ENCODE measurements at places on chromosomes 7 and 10. TPM values are rescaled to one million over a fixed set of nuclear protein-coding genes. Genes with fewer than 3 reads are reported as not detected.

MBL2 gene
- not detected for total RNA-seq

DNA sequence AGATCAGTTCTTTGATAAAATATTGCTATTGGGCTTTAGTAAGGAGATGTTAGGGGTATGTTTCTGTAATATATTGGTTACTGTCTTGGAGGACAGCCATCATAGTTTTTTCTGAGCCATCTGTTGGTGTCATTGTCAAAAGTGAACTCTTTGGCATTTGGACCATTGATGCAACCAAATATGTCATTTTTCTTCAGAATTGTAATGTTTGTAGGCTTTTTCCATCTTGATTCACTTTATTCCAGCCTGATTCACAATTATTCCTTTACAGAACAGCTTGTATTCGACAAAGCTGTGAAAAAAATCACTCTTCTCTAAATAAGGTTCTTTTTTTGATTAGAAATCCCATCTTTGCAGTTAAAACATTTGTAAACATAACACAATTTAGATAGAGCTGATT lies 37.4 kb downstream of the SMNDC1 start:
- DNase-seq = no peak

DNA sequence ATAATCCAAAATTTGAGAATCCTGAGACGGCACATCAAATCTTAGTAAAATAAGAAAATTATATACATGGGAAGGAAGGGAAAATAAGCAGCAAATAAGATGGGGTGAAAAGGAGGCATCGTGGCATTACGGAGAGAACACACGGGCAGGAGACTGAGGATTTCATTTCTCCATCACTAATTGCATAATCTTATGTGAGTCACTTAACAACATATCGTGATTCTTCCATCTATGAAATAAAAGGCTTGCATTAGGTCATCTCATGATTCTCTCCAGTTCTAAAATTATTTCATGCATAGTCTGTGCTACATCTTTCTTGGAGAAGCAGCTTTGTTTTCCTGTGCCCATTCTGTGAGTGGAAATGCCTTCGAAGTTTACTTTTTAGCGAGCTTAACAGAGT lies 288.7 kb downstream of the LRMDA start:
- DNase-seq = no peak

EIF5AL1 gene
- total RNA-seq = 0.10 TPM

GRCh38 chr10:68032113-68032512 lies 43.0 kb downstream of the HERC4 start:
- DNase-seq = no peak

- no peak for DNase-seq
Measured at GRCh38 chr10:104391969-104392296, 38.3 kb downstream of the CFAP58 start.

GRCh38 chr10:77021966-77022490 lies 615.6 kb downstream of the KCNMA1 start:
- no peak for DNase-seq

DNA sequence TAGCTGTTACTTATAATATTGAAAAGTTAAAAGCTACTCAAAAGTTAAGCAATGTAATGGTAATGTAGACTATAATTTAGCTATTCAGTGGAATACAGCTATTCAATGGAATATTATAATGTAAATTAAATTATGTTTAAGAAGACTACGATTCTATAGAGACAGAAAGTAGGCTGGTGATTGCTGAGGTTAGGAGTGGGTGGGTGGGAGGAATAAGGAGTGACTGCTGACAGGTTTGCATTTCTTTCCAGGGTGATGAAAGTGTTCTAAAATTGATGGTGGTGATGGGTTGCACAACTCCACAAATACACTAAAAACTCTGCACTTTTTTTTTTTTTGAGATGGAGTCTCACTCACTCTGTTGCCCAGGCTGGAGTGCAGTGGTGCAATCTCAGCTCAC lies 21.4 kb downstream of the DENND2A start:
- DNase-seq = no peak

RBM20 gene
- total RNA-seq = not detected

DNA sequence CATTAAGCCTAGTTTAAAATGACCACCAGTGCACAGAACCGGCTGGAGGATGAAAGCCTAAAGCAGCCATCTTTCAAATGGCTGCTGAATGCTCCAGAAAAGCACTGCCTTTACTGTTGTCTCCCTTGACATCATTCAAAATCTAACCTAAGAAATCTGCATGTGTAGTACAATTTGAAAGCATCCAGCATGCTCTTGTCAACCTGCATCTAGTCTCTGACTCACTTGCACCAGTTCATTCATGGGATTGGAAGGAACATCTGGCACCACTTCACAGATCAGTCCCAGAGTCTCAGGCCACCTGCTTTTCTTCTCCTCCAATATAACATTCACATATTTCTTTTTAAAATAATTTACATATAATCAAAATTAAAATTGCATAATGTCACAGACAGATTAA lies 76.2 kb downstream of the RNF133 start:
- DNase-seq = no peak

COBL gene
- not detected for total RNA-seq

TRIL gene
- not detected for total RNA-seq
